ENCODE measurements at places on chromosomes 11 and 22.

GRCh38 chr11:1927026-1927847 is 7.7 kb downstream of the TNNT3 start:
- DNase-seq = no peak

DNA sequence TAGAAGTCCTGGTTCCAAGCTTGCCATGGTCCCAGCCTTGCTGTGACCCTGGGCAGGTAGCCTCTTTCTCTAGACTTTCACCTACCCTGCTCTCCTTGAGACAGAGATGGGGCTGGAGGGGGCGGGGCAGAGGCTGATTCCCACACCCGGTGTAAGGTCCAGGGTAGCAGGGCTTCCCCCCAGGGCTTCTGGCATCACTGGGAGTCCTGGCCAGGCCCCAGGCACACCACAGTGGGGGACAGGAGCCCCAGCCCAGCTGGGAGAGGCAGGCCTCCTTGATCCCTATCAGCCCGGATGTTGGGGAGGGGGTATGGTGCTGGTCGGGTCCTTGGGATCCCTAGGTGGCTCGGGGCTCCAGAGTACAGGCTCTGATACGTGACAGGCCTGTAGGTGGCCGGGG is 1.7 kb upstream of the NUDT8 start:
- no peak for DNase-seq

- no peak for DNase-seq
Measured at GRCh38 chr22:44881624-44882023, 128.2 kb downstream of the PHF21B start.

DNA sequence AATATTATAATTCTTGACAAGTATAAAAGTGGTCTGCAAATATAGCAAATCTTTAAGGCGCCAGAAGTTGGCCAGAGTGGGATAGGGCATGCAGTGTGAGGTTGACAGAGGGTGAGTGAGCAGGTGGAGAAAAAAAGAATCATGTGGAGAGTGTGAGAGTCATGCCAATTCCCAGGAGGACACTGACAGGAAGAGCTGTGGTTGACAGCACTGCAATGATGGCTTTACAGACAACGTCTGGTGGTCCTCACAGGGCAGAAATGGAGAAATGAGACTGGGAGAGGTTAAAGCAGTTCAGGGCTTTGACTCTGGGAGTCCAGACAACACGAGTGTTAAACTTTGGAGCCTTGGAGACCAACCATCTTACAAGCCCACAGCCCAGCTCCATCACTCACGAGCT is 34.9 kb downstream of the SERPIND1 start:
- DNase-seq = no peak

DNA sequence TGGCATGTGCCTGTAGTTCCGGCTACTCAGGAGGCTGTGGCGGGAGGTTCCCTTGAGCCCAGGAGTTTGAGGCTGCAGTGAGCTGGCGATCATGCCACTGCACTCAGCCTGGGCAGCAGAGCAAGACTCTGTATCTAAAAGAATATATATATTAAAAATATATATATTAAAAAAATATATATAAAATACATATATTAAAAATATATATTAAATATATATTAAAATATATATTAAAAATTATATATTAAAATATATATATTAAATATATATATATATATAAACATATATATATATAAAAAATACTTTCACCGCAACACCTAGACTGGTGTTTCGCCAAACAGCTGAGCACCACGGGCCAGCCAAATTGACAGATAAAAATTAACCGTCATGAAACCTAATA is 8.8 kb downstream of the TTC38 start:
- DNase-seq = no peak

DNA sequence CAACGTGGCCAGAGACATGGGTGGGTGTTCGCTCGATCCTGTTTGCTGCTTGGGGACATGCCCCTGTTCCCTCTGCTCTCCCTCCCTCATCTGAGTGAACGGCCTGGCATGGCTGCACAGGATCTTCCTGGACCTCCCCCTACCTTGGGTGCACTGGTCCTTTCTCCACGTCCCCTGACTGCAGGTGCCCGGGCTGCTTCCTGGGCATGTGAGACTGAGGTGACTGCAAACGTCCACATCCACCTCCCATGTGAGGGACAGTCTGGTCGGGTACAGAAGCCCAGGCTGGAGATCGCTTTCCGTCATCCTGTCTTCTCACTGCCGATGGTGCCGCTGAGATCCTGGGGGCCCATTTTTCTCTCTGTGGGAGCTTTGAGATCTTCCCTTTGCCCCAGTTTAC is 11.8 kb downstream of the SULT4A1 start:
- no peak for DNase-seq

GRCh38 chr11:124174001-124174583 is 9.1 kb upstream of the OR10D3 start:
- peak; percentile 98 for DNase-seq

DNA sequence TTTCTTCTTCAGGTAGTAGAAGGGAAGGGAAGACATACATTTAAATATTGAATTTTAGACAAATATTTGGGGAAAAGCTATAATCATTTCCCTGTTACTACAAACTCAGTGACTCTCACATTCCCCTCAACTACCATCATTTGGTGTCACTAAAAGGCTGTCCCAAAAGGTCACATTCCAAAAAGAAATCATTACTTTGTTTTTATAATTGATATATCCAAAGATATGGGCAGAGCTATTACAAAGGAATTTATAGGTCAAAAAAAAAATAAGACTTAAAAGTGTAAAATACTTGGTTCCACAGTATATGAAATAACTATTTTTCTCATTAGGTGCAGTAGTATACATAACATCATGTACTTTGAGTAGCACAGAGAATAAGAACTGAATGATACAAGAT is 751.4 kb downstream of the KCNA4 start:
- DNase-seq = no peak

DNA sequence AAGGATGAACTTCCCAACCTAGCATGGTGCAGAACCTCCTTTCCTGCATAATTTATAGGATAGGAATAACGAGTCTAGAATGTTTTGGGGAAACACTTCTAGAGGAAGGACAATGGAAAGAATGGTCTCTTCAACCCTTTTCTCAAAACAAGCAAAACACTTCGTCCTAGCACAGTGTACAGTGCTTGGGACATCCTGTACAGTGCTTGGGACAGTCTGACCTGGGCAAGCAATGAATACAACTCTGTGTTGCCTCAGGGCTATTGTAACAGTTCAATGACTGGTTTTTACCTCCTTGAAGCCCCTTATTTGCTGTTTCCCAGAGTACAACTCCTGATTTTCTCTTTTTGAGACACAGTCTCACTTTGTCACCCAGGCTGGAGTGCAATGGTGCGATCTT is 1.6 kb upstream of the ADAMTS8 start:
- no peak for DNase-seq

All from mesendoderm (in vitro differentiated cells).